ENCODE measurements at places on chromosomes 13 and 19. TPM values are rescaled to one million over a fixed set of nuclear protein-coding genes. Genes with fewer than 3 reads are reported as not detected.

- no peak for DNase-seq
These were observed 294.2 kb downstream of the ZNF536 start for GRCh38 chr19:30666301-30666803.

ELSPBP1 gene
- polyA plus RNA-seq: not detected

GPR12 gene
- polyA plus RNA-seq: 0.19 TPM

DNA sequence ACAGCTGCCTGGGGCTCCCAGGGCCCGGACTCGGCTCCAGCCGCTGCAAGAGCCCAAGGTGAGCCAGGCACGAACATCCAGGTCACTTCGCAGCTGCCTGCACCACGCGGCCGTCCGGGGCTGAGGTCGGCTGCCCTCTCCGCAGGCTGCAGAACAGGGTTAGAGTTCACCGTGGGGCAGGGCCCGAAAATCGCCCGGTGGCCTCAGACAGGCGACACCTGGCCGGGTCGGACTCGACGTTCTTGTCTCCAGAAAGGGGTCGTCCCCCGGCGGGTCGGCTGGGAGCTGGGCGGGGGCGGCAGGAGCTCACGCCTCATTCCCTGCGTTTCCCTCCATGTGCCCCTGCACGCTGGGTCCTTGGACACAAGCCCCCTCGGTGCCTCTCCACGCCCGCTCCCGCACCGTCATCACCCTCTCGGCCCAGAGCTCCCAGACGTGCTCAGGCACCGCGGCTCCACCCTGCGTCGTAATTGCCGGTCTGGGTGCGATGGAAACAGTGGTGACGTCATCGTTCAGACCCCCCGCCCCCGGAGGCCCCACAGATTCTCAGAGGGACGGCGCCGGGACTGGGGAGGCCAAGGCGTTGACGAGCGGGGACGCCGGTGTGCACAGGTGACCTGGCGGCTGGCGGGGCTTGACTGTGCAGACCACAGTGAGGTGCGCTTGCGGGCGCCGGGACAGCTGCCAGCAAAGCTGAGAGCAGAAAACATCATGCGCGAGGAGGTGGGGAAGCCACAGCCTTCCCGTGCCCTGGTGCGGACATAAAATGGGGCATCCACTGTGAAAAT lies 4.0 kb upstream of the GRIN3B start:
- no peak for DNase-seq

- no peak for DNase-seq
These were observed 187.5 kb downstream of the TM9SF2 start for GRCh38 chr13:99688776-99689175.
